Pulmonary artery endothelial cell (primary cell): ENCODE measurements at places on chromosomes 7 and 10. TPM values are rescaled to one million over a fixed set of nuclear protein-coding genes. Genes with fewer than 3 reads are reported as not detected.

GRCh38 chr10:31940839-31941653 lies 12.4 kb upstream of the ARHGAP12 start:
- no peak for DNase-seq

DNA sequence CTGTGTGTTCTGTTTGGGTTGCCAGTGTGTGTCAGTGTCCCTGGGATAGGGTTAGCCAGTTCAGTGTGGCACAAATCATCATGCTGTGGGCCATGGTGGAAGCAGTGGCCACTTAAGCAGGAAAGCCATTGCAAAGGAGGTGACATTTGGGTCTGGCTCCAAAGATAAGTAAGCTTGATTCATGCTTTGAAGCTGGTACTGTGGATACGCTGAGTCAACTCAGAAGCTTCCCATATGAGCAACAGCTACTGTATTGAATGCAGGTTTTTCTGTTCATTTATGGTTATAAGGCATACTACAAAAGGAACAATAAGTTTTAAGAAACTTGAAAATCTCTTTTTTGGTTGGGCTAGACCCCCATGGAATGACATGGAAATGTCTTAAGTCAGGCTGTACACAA lies 143.1 kb downstream of the BMPER start:
- no peak for DNase-seq

DNA sequence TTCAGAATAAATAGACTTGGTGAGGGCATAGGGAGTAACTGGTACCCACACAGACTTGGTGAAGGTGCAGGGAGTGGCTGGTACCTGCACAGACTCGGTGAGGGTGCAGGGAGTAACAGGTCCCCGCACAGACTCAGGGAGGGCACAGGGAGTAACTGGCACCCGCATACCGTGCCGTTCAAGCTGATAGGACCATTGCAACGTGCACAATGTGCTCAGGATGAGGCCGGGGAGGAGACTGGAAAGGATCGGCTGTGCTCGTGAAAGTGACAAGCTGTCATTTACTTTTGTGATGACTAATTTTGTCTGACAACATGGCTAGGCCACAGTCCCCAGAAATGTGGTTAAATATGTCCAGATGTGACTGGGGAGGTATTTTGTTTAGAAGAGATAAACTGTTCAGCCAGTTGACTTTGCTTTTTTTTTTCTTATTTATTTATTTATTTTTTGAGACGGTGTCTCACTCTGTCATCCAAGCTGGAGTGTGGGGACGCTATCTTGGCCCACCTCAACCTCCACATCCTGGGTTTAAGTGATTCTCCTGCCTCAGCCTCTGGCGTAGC lies 76.2 kb upstream of the NMT2 start:
- DNase-seq = no peak

DNA sequence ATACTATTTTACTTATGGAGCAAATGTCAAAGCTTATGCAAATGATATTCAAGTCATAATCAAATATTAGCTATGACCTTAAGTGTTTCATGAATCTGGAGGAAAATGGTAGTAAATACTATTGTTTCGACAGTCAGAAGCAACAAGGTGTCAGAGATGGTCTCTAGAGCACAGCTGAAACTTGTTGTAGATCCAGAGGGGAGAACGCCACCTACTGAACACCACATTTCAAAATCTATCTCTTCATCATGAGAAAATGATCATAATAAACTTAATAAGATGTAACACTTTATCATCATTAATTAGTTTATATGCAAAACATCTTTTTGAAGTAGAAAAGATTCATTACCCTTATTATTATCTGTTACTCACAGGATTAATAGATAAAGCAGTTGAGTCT lies 418.7 kb downstream of the GATA3 start:
- no peak for DNase-seq

DNA sequence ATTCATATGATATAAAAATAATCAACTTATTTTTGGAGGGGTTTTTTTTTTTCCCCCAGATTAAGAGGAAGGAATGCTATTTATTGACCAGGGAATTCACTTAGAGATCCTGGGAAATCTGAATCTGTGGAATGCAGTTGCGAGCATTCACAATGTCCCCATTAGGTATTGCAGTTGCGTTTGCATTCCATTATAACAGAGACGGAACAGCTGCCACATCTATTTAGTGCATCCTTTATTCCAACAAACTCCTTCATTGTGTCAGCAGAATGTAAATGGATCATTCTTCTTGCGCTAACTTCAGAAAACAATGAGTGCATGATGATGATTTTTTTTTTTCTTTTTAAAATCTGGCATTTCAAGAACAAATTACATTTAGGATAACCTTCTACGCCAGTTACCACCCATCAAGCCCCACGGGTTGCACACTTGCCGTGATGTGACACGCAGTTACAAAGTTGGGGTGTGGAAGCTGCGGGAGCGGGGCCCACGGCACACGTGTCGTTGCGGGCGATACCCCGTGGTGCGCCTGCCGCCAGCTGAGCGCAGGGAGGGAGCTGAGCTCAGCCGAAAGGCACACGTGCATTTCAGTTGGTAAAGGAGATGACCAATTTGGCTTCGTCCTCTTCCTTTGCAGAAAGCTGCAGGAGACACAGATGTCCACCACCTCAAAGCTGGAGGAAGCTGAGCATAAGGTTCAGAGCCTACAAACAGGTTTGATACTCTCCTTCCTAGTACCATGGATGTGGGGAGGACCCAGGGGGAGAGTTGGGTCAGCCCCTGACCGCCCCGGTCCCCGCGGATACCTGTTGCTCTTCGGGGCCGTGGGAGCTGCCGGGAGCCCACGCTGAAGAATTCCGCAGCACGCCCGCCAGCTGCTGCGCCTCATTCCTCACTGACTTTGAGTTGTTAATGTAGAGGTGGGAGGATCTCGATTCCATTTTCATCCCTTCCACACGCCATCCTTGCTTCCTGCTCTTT lies 175.3 kb upstream of the SH2B2 start:
- DNase-seq = no peak

DNA sequence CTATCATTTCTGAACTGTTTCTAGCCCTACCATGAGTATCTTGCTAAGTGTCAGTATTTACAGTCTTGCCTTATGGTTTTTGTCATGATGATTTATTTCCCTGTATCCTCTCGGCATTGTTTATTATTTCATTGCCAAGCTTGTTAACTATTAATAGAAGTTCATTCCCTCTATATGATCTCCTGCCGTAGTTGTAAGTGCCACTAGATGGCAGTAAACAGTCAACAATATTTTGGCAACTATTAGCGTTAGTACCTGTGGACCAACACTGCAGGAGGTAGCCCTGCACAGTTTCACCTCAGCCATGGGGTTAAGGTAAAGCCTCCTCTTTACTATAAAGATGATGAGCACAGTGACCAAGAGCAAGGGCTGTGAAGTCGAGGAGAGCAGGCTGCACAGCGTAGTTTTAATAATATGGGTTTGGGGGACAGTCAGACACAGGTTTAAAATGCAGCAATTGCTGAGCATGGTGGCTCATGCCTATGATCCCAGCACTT lies 26.1 kb upstream of the CCNJ start:
- peak; percentile 15 for DNase-seq

- no peak for DNase-seq
Measured at GRCh38 chr7:54798530-54798929, 39.5 kb upstream of the SEC61G start.

GRCh38 chr7:48426966-48427555 lies 255.8 kb downstream of the ABCA13 start:
- DNase-seq = no peak

DNA sequence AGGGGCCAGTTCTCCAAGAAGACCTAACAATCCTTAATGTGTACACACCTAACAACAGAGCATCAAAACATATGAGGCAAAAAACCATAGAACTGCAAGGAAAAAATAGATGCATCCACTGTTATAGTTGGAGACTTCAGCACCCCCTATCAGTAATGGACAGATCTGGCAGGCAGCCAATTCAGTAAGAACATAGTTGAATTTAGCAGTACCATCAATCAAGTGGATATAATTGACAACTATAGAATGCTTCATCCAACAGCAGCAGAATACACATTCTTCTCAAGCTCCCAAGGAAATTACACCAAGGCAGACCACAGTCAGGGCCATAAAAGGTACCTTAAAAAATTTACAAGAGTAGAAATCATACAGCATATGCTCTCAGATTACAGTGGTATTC lies 42.2 kb downstream of the POLL start:
- DNase-seq = no peak

- DNase-seq = no peak
Measured at GRCh38 chr10:79926037-79926436, 22.9 kb downstream of the SFTPD start.

DNA sequence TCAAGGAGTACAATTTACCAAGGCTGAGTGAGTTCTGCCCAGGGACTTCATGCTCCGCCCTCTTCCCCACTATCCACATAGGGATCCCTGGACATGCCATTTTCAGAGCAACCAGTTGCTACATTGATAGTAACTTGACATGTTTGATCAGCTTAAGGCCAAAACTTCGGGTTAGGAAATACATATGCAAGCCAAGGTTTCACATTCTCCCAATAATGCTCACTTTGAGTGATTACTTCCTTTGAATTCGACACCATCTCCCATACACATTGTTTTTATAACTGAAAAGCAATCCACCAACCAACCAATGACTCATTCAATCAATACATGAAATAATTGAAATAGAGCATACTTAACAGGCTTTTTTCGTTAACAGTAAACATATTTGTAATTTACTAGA lies 137.9 kb downstream of the GLI3 start:
- DNase-seq = no peak

- no peak for DNase-seq
Measured at GRCh38 chr10:4945766-4946717, 17.2 kb upstream of the AKR1C1 start.

DNA sequence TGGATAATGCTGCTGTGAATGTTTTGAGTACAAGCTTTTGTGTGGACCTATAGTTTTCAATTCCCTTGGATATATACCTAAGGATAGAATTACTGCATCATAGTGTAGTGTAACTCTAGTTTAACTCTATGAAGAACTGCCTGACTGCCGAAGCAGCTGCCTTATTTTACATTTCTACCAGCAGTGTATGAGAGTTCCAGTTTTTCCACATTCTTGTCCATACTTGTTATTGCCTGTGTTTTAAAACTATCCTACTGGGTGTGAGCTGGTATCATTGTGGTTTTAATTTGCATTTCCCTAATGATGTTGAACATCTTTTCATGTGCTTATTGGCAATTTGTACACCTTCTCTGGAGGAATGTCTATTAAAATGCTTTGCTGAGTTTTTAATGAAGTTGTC lies 15.7 kb downstream of the SEPTIN7 start:
- no peak for DNase-seq

GRCh38 chr10:1872151-1872726 lies 134.9 kb upstream of the ADARB2 start:
- DNase-seq = no peak

GRCh38 chr10:71605263-71605962 lies 114.2 kb downstream of the C10orf105 start:
- DNase-seq = no peak

DNA sequence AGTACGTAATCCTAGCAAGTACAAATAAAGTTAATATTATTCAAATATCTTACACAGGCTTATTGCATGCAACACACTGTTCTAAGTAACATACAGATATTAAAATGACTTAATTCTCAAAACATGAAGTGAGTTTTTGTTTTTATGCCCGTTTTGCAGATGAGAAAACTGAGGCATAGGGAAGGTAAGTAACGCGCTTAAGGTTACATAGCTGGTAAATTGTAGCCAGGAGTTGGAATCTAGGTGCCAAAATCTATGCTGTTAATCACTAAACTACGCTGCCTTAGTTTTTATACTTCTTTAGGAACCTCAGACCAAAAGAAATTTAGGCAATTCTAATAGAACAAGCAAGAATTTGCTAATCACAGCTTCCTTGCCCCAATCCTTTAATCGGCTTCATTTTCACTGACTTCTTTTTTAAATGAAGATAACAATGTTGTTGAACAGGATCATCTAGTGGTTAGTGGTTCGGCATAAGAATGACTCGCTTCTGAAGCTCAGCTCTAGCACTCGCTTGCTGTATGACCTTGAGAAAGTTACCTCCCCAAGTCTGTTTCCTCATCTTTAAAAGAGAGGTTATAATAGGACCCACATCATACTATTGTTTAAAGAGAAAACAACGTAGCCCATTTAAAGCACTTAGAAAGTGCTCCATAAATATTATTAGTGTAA lies 1.0 kb upstream of the LRRTM3 start:
- DNase-seq = no peak

GRCh38 chr7:156222151-156222550 lies 409.9 kb upstream of the SHH start:
- no peak for DNase-seq

DNA sequence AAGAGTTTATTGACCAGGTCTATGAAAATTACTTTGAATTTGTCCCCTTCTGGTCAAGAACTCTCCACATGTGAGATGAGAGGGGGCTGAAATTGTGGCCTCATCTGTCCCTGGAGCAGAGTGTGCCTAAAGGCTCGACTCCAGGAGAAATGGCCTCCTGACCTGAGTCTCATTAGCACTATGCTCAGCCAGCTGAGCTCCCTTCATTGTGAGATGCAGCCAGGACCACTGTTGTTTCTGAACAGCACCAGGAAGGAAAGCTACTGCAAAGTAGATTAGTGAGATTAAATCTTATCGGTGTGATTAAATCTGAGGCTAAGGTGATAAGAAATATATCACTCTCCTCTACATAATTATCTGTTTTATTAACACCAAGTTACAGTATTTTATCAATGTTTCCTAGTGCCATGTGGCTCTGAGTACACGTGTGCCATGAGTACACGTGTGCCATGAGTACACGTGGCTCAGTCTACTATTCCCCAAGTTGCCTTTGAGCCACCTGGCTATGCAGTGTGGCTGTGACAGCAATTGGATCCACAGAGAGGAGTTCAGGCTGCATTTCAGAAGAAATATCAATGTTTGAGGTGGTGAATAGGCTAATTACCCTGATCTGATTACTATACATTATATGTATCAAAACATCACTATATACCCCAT lies 126.9 kb downstream of the IPMK start:
- no peak for DNase-seq

- no peak for DNase-seq
Measured at GRCh38 chr7:17472939-17473338, 174.5 kb downstream of the AHR start.

DNA sequence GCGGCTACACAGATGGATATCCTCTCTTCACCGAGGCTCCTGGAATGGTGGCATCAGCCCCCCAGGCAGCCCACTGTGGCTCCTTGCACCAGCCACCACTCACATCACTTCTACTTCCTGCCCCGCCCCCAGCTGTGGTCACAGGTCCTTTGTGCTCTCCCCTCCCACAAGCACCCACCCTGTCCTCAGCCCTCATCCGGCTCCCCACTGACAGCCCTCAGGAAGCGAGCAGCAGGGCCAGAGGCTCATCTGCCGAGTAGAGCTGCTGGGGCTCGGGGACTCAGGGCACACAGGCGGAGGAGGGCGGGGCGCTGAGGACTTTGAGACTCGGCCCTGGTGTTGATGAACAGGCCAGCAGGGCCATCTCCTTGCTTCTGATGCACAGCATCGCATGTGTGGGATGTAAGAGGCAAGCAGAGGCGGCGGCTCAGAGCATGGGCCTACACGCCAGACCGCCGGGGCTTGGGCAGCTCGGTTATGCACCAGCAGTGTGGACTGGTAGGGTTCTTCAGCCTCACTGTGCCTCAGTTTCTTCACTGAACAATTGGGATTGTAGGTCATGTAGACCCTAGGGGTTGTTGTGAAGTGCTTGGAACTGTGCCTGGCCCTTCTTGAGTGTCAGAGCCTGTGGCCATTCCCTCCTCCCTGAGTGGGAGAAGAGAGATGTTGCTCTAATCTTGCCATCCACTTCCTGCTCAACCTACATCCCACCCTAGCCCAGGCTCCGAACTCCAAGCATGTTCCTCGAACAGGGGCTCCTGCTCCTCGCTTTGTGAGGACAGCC lies at the start of gene PRF1:
TSS of gene PRF1 (minus strand) at position 77 of the 784 bp plus-strand sequence. CDS start 1,839 bp downstream, outside the sequence.
- DNase-seq = no peak

Gene ZDHHC4
- total RNA-seq = 40.5 and 53.7 TPM in 2 replicates

Gene SPDYE11
- not detected in 2 replicates for total RNA-seq

Gene DYDC2
- total RNA-seq = not detected in 2 replicates

Gene GPC2
- 2.2 and 4.1 TPM in 2 replicates for total RNA-seq

Gene ZNF503
- total RNA-seq = 0.71 and 1.3 TPM in 2 replicates
